ENCODE measurements at places on chromosomes 11 and 22.

DNA sequence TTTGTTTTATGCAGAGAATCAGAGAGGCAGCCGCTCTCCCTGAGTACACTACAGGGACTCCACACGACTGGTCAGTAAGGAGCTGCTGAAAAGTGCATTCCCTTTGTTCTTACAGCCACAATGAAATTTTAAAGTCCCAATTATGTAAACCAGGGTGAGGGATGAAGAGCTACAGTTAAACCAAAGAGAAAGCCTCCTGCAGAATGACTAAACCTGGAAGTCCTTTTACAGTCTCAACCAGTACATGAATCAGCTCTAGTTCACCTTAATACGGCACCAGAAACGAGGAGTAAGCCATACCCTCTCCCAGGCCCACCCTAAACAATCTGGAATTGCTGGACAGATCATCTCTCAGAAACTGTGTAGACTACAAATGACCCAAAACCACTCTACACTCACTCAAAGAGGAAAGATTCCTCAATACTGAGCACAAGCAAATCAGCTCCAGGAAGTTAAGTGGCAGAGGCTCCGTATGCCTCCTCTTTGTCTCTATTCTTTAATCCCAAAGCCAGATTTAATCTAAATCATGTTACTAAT is 113.1 kb downstream of the RBFOX2 start:
- no peak for DNase-seq

DNA sequence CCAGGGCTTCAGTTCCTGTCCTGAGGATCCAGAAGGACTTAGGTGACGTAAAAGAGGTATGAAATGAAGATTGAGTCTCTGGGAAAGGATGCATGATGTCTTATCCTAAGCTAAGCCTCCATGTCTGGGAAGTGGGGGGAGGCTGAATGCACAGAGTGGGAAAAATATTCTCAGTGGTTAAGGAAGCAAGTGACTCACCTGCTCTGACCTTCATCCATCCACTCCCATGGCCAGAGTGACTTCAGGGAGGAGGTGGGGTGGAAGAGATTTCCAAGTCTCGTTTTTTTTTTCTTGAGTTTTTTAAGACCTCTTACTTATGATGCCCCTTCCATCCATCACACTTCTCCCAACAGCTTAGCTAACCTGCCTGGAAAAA is 32.5 kb upstream of the POLD3 start:
- no peak for DNase-seq

DNA sequence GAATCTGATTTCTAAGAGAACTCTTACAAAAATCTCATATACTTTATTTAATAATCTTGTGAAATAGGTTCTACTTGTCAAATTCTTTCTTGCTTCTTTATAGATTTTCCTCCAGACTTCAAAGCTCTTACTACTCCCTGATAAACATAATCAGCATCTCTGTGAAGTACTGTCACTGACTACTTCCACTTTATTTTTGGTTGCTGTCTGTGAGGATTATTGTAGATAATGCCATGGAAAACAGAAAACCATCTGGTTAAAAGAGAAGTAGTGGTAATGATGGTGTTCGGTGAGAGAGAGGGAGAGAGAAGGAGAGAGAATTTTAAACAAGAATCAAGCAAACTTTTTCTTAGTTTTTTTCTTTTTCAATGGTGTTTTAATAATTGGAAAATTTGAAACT is 152.3 kb downstream of the TMEM135 start:
- DNase-seq: no peak

DNA sequence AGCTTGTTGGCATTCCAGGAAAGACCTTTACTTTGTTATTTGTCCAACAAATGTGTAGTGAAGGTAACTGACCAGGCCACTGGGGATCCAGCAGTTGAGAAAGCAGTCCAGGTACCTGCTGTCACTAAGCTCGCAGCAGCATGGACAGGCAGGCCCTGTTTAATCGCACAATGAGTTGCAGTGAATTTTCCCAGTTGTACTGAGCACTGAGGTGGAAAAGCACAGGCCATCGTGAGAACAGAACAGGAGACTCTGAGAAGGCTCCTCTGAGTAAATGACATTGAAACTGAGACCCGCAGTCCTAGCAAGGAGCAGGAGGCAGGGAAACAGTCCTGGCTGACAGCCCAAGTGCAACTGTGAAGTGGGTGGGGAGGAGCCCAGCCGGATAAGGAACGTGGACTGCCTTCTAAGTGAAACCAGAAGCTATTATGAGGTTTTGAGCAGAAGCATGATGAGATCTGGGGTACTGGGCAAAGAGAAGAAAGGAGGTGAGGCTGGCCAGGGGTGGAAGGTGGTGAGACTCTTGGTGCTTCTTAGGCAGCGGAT is 39.8 kb upstream of the CDON start:
- DNase-seq: peak; percentile 51

DNA sequence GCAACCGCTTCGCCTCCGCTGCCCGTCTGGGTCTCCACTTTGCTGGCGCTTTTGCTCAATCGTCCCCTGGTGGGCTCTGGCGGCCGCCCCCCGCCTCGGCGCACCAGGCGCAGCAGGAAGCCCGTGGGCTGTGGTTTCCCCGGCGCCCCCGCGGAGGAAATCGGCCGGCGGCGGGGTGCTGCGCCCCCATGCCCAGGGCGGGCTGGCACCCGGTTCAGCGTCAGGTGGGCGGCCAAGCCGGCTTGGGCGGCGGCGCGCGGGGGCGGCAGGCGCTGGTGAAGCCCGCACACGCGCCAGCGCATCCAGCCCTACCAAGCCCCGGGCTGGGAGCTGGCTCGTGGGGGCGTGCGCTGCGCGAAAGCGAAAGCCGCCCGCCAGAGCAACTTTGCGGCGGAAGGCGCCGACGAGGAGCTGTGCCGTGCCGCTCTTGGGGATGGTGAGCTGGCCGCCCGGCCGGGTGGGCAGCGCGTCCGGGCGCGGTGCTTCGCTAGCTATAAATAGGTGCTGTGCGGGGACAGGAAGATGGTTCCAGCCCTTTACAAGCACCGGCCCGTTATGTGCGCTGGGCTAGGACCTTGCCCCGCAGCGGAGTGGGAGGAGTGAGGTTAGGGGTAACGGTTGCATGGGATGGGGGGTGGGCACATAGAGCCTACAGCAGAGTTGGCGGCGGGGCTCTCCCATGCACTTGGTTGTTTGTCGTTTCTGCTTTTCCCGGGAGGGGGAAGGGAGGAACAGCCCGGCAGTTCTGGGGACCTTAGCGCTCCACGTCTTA is 25.0 kb upstream of the SUSD2 start:
- peak; percentile 34 for DNase-seq

DNA sequence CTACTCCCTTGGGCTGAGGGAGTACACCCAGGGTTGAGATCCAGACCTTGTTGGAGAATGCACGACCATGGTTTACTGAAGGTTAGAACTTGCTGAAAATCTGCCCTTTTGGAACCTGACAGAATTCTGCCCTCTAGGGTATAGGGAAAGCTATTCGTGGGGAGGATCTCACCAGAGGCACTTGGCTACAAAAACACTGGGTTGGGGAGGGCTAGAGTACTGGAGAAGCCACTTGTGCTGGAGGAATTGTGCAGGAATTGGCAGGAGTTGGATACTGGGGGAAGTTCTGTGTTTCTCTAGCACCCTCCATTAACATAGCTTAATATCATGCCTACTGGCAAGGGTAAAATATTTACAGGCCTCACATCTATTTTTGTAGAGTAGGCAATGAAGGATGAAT is 55.8 kb downstream of the PPME1 start:
- DNase-seq: peak; percentile 50

GRCh38 chr22:39923696-39924095 is 22.8 kb downstream of the GRAP2 start:
- DNase-seq: no peak

DNA sequence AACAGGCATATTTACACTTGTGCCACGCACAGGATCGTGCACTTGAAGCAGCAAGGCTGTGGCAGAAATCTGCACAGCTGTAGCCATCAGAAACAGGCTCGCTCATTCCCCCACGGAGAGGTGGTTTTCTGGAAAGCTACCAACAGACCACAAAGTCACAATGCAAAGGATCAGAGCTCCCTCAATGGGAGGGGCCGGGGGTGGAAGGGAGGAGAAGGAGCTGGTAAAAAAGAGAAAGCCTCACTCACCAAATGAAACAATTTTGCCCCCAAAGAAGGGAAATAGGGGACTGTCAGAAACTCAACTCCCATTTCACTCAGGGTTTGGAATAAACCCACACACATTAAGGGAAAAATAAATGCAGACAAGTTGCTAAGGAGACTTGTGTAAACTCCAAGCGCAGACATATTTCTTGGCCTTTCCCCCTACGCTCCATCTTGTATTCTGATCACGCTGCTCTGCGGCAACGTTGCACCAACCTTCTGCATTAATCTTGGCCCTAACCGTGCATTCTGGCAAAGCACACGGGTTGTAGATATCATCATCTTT is 43.2 kb upstream of the BLID start:
- no peak for DNase-seq

DNA sequence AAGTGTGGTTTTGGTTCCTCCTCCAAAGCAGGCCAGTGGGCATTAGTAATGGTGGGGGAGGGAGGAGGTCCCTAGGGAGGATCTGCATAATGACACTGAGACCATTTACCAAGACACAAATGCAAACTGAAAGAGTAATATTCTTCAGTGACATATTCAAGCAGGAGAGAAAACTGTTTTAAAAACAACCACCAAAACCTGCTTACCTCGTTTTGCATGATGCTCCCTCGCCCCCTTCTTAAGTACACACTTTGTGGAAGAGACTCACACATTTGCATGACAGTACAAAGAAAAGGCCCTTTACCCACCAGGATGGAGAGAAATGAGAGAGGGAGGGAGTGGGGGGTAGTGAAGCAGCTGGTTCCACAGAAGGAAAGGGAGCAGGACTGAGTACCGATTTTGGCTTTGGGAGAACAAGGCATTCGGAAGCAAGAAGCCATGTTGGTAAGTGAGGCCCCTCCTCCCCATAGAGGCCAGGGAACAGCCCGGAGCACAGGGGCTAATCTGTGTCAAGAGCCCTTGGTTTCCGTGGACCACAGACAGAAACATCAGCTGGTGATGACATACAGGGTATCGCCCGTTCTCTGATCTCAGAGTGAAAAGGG is 13.0 kb upstream of the OPCML start:
- DNase-seq: no peak

DNA sequence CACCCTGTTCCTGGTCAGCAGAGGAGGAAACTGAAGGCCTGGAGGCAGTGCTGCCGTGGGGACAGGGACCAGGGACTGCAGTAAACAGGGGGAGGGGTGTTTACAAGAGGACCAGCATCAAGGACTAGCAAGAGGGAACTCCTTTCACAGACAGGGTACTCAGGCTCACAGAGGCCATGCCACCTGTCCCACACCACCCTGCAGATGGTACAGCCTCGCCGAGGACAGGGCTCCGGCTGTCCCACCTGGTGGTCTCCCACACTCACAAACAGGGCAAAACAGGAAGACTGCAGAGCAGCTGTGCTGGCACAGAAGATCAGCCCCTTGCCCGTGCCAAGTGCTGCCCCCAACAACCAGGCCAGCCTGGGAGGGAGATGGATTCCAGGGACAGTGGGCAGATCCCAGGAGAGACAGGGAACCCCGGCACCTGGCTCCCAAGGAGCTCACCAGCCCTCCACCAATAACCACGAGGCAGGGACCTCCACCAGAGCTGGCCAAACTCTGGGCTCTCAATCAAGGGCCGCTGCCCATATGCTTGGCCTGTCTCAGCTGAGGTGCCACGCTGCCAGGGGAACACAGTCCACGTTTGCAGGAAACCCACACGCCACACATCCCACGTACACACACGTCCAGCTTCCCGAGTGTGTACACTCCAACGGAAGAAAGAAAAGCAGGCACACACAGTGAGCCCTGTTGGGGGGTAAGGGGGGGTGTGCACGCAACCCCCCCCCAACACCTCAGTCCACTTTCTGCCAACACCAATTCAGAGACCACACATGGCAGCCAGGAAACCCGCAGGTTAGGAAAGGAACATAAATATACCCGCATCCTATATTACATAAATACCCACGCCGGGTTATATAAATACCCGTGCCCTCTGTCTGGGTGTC is 2.1 kb downstream of the CSNK1E start:
- DNase-seq: no peak

DNA sequence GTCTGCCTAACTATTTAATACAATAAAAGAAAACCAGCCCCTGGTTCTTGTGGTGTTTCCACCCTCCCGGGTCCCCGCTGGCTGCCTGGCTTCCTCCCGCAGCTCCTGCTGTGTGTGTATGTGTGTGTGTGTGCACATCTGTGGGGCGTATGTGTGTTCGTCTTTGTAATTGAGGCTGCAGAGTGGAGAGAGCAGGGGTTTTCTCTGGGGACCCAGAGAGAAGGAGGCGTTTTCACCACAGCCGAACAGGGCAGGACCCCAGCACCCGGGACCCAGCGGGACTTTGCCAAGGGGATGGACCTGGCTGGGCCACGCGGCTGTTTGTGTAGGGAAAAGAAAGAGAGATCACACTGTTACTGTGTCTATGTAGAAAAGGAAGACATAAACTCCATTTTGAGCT is 42.7 kb downstream of the IGLL1 start:
- DNase-seq: no peak

GRCh38 chr11:132944569-132944944 is 587.7 kb downstream of the OPCML start:
- no peak for DNase-seq

DNA sequence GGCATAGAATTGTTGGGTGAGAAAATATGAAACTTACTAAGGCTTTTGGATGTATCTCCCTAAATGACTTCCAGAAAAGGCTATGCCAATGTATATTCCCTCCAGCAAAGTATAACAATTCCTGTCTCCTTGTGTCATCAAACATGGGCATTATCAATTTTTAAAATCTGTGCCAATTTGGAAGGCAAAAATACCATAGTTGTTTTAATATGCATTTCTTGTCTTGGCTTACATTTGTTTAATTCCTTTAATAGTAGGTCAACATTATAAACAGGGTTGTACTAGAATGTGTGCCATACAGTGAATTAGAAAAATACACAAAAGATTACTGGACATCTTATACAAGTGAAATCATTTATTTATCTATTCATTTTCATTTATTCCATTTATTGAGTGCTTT is 41.6 kb downstream of the DCUN1D5 start:
- no peak for DNase-seq

GRCh38 chr11:130442737-130443136 is 5.7 kb upstream of the ADAMTS15 start:
- no peak for DNase-seq

GRCh38 chr11:84673753-84674152 is 953.4 kb downstream of the DLG2 start:
- no peak for DNase-seq

GRCh38 chr11:131894615-131895544 is 524.5 kb downstream of the NTM start:
- no peak for DNase-seq

DNA sequence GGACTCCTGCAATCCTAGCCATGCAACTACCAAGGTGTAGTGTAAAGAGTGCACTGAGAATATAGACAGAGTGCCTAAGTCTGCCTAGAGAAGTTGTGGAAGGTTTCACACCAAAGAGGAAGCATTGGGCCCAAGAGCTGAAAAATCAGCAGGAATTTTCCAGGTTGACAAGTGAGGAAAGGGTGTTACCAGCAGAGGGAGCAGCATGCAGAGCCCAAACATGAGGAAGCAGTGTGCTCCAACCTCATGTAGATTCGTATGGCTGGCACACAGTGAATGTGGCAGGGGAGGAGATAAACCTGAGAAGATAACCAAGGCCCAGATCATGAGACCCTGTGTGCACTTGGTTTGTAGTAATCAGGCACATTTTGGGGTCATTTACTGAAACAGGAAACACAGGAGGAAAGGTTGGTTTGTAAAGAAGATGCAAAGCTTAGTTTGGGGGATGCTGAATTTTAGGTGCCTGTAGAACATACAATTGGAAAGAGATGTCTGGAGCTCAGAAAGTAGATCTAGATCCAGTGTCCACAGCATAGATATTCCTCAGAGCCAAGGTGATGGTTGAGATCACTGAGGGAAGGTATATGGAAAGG is 1.7 kb downstream of the HPX start:
- peak; percentile 59 for DNase-seq

Data from hematopoietic multipotent progenitor cell treated with erythropoietin and hydrocortisone succinate and interleukin-3 and kit ligand, for 15 days (in vitro differentiated cells).